NCI-H2081 (cell line): ENCODE measurements at places on chromosomes 13 and 19.

DNA sequence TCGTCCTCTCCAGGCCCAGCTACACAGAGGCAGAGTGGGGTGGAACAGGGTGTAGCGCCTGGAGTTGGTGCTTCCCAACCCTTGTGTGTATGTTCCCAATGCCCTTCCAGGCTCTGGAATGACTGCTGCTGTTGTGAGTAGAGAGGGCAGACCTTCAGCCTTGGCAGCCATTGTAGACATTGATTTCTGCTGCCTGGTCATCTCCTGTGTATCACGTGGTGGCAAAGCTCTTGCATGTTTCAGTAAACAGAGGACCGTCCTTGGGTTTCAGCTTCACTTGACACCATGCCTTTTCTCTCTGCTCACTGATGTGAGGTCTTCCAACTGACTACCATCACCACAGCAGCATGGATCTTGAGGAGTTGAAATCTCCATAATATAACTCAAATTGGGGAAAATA lies 397.9 kb downstream of the COG6 start:
- DNase-seq, result no peak

DNA sequence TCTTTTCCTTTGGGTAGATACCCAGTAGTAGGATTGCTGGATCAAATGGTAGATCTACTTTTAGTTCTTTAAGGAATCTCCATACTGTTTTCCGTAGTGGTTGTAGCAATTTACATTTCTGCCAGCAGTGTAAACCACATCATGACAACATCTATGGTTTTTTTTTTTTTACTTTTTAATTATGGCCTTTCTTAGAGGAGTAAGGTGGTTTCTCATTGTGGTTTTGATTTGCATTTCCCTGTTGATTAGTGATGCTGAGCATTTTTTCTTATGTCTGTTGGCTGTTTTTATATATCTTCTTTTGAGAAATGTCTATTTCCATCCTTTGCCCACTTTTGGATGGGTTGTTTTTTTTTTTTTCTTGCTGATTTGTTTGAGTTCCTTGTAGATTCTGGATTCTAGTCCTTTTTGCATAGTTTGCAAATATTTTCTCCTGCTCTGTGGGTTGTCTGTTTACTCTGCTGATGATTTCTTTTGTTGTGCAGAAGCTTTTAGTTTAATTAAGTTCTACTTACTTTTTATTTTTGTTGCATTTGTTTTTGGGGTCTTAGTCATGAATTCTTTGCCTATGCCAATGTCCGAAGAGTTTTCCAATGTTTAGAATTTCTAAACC lies 38.8 kb downstream of the TDRD3 start:
- no peak for DNase-seq

DNA sequence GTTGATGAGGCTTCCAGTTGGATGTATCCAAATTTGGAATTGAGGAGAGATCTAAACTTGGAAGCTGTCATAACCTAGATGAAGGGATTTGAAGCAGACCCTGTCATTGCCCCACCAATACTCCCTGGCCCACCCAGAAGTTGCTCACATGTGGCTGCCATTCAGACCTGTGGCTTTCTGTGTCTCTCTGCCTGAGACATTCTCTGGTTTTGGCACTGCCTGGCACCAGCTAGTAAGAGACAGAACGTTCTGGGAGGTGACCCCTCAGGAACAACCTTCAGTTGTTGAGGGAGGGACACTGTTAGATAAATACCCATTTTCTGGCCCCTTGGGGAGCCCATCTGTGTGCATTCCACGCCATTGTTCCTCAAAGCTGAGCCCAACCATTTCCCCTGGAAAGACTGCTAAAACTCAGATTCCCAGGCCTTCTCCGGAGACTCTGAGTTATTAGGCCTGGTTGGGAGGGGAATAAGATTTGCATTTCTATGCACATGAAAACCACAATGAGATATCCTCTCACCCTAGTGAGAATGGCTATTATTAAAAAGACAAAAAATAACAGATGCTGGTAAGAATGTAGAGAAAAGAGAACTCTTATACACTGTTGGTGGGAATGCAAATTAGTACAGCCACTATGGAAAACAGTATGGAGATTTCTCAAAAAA lies 290.4 kb downstream of the TSHZ3 start:
- no peak for DNase-seq

- no peak for DNase-seq
Observed at GRCh38 chr19:18091217-18091608, 4.5 kb upstream of the IL12RB1 start.

DNA sequence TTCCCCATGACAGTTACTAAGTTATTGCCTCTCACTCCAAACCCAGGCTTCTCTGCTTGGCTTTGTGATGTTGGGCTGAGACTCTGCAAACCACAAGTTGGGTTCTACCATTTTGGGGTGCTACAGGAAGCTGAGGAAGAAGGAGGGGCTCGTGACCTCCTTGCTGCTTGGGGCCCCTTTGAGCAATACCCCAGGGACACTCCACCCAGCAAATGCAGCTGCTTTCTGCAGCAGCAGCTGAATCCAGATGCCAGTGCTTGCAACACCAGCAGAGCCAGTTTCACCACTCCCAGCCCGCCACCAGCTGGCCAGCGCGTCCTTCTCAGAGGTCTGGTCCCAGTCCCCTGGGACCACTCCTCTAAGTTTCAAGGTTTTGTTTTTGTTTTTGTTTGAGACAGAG lies 22.0 kb upstream of the UBAC2 start:
- no peak for DNase-seq

GRCh38 chr13:61463024-61463423 lies 47.4 kb upstream of the PCDH20 start:
- peak; percentile 72 for DNase-seq

DNA sequence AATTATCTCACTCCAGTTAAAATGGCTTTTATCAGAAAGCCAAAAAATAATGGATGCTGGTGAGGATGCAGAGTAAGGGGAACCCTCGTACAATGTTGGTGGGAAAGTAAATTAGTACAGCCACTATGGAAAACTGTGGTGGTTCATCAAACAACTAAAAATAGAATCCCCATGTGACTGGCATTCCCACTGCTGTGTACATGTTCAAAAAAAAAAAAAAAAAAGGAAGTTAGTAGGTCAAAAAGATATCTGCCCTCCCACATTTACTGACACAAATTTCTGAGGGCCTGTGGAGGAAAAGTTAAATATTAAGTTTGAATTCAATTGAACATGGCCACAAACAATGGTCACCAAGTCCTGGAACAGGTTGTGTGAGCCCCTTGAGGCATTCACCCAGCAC lies 9.8 kb upstream of the ZSCAN5A start:
- no peak for DNase-seq

GRCh38 chr13:76067850-76068249 lies 431.7 kb downstream of the LMO7 start:
- no peak for DNase-seq

GRCh38 chr13:25447396-25447795 lies 75.6 kb downstream of the ATP8A2 start:
- no peak for DNase-seq

DNA sequence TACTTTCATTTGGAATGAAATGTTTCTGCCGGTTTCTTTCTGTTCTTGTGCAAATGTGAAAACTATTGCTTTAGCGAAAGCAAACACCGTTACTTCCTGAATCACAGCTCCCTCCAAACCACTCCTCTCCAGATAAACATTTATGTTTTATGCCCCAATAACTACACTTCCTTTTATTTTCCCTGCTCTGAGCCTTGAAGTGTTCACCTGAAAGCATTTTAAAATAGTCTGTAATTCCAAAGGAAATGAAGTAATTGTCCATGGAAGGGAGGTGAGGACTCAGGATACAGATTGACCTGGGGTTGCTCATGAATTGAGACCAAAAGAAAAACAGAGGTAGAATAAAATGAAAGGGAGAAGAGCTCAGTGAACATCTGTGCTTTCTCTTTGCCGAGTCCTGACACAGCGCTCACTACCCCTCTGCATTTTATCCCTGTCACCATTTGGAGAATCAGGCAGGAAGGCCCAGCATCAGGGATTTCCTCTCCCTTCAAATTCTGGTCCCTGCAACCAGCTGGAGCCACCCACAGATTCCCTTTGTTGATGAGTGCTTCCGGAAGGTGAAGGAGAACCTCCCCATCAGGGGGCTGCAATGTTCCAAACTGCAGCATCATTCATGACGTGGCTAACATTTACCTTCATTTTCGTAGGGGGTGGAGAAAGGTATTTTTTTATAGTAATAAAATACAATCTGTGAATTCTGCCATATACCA lies 171.9 kb downstream of the ITGBL1 start:
- DNase-seq, result peak; percentile 92

DNA sequence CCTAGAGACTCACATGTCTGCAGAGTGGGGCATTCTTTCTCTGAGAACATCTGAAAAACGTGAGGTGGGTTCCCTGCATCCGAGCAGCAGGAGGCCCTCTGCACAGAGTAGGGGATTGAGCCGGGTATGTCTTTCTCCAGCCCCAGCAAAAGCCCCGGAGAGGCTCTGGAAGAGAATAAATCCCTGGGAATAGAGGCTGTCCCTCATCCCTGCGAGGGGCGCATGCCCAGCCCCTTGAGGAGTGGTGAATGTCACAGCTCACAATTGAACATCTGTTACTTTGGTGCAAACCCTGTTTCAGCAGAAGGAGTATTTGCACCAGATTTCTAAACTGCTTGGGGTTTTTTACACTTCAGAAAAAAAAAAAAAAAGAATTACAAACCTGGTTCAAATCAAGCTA lies 164.6 kb downstream of the FGF14 start:
- no peak for DNase-seq

DNA sequence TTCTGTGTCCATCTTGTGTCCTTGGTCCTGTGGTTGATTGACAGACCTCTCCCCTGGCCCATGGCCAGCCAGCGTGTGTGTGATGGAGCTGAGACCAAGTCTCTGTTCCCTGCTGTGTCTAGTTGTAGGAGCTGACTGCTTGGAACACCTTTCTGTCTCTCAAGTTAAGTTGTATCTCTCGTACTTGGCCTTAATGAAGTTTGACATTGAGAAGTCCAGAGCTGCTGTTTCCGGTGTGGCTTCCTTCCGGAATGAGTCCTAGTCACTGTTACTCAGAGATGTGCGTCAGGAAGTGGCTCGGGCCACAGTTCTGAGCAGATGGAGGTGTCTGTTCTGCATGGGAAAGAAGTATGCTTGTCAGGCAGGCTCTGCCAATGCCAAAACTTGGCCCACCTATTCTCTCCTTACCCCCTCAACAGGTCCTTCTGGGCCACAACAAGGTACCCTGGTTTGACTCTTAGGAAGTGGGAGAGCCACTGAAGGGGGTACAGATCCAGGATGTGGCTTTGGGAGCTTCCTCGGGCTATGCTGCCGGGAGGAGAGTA lies 54.3 kb downstream of the GATAD2A start:
- no peak for DNase-seq

DNA sequence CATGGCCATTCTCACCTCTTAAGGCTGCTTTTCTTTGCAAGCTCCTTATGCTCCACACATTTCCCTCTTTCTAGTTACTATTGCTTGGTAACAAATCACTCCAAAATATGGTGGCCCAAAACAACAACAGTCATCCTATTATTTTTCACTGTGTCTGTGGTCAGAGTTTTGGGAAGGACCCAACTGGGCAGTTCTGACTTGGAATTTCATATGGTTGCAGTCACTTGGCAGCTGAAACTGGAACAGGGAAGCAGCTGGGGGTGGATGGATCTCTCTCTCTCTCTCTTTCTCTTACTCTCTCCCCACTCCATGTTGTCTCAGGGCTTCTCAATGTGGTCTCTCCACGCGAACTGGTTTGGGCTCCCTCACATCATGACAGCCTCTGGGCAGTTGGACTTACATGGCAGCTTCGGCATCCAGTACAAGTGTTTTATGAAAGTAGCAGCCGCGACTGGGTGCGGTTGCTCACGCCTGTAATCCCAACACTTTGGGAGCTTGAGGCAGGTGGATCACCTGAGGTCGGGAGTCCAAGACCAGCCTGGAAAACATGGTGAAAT lies 39.6 kb downstream of the NUMBL start:
- DNase-seq, result no peak

DNA sequence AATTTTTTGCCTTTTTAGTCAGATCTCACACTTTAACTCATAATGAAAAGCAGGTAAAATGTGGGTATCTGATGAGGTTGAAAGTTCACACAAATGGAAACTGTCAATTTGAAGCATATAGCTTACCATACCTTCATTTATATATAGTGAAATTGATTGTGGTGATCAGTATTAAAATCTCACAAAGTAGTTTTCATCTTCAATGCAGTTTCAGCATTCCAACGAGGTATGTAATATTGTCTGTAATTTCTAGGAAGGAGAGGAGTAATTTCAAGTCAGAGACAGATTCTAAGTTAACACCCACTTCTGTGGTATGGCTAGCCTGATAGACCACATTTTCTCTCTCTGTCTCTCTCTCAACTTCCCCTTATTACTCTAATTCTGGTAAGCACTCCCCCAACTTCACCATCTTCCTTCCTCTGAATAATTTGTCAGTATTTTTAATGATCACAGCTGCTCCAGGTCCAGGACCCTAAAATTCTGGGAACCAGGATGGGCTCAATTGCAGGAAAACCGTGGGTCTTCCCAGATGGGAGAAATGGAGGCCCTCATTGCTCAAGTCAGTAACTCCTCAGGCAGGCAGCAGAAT lies 455.7 kb downstream of the FGF9 start:
- DNase-seq, result no peak

- no peak for DNase-seq
Observed at GRCh38 chr19:52170304-52170703, 1.1 kb downstream of the ZNF836 start.

DNA sequence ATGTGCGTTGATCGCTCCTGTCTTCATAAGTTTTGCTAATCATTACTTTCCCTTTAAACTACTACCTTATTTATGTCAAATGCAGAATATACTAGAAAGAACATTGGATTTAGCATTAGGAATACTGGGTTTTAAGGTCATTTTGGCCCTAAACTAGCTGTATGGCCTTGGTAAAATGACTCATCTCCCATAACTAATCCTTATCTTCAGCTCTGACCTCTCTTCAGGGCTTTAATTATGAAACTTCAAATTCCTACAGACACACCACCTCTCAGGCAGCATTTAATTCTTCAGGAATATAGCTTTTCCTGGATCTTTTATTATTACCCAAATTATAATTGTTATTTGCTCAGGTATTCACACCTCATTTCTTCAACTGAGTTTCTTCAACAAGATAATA lies 121.2 kb downstream of the STARD13 start:
- DNase-seq, result no peak

- no peak for DNase-seq
Observed at GRCh38 chr13:21825801-21826200, 154.9 kb downstream of the FGF9 start.

GRCh38 chr13:45951724-45952123 lies 100.2 kb upstream of the SIAH3 start:
- no peak for DNase-seq

- peak; percentile 42 for DNase-seq
Observed at GRCh38 chr13:111845621-111846351, 221.2 kb upstream of the SOX1 start.

DNA sequence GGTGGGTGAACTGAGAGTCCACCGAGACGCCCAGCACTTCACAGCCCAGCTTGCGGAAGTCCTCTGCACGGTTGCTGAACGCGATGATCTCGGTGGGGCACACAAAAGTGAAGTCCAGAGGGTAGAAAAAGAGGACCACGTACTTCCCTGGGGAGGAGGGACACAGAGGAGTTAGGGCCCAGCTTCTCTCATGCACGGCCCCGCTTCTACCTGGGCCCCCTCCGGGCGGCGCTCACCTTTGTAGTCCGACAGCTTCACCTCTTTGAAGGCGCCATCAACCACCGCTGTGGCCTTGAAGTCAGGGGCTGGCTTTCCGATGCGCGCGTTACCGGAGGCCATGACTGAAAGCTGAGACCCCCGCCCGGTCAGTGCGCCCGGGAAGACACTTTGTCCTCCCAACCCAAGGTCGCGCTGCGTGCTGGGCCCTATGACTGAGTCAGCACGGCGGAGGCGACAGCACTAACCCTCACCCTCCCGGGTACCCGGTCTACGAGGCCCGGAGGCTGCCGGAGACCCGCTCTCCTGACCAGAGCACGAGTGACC lies 606 bp downstream of the PRDX2 start:
- no peak for DNase-seq
